ENCODE measurements at places on chromosomes 16 and 17.

- no peak for DNase-seq
Measured at GRCh38 chr17:36862116-36862920, 75.0 kb upstream of the LHX1 start.

GRCh38 chr16:59463776-59464175 is 729.7 kb upstream of the GOT2 start:
- no peak for DNase-seq

DNA sequence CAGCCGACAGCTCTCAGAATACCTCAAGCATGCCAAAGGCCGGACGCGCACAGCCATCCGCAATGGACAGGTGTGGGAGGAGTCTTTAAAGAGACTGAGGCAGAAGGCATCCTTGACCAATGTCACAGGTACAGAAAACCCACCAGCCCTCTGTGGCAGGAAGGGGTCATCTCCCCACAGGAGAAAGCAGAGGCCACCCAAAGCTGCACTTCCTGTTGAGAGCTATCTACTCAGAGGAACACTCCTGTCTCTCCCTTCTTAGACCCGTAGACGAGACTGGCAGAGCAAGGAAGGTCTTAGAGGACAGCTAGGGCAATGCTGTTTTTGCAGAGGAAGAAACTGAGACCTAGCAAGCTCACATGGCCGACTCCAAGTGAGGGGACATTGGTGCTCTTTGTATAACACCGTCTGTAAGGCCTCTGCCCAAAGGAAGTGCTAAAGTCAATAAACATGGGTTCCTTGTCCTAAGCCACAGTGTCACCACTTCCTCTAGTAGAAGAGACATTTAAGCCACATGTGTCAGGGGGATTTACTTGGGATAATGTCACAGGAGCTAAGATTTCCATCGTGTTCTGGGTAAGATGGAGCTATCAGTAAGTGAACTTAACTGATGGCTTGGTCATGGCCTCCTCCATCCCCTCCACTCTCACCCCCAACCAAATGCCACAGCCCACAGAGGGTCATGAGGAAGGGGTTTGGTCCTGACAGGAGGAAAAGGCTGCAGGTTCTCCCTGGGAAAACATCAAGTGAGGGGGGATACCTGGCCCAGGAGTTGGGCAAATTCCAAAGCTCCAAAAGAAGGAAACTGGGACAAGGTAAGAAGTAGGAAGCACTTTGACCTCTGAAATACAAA is 9.4 kb downstream of the LPO start:
- no peak for DNase-seq

GRCh38 chr17:980406-981291 is 1.1 kb upstream of the NXN start:
- no peak for DNase-seq

- DNase-seq: no peak
Measured at GRCh38 chr17:34146440-34147043, 108.5 kb upstream of the CCL2 start.

GRCh38 chr16:29675811-29676643 is 3.0 kb upstream of the QPRT start:
- no peak for DNase-seq

GRCh38 chr16:68590201-68590994 is 51.3 kb downstream of the ZFP90 start:
- DNase-seq: peak; percentile 13

DNA sequence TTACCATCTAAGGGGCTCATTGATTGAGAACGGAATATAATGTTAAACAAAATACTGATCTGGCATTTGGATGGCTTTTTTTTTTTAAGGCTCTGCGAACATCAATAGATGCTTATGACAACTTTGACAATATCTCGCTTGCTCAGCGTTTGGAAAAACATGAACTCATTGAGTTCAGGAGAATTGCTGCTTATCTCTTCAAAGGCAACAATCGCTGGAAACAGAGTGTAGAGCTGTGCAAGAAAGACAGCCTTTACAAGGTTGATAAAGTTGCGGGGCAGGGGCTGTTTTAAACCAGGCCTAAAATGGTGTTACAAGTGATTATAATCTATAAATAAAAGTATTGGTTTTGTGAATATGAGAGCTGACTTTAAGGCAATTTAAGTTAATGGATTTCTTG is 22.3 kb downstream of the PTRH2 start:
- DNase-seq: no peak

- DNase-seq: no peak
Measured at GRCh38 chr16:50581845-50582244, 33.6 kb downstream of the NKD1 start.

DNA sequence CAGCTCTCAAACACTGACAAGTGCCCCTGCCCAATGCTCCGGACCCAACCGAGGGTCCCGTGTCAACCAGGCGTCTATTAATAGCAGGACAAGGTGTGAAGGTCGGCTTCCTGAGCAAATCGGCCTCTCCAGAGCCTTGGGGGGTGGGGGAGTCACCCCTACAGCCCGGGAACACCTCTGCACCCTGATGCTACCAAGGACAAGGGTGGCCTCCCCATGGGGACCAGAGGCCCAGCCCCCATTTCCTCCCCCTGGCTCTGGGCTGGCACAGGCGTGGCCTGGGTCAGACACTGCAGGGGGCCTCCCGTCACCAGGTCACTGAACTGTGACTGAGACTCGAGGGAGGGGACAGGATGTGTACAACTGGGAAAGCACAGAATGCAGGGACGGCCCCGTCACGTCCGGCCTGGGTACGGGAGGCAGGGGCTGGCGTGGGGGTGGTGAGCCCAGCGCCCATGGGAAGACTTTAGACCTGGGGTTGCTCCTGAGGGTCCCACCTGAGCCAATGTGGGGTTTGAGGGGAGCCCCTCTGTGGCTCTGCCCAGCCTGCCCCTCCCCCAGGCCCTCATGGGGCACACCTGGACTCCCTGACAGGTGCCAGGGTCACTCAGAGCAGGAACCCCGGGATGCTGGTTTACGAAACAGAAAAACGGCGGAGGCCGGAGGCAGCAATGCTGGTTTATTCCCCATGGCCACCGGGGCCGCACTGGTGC is 579 bp upstream of the CYBA start:
- no peak for DNase-seq

DNA sequence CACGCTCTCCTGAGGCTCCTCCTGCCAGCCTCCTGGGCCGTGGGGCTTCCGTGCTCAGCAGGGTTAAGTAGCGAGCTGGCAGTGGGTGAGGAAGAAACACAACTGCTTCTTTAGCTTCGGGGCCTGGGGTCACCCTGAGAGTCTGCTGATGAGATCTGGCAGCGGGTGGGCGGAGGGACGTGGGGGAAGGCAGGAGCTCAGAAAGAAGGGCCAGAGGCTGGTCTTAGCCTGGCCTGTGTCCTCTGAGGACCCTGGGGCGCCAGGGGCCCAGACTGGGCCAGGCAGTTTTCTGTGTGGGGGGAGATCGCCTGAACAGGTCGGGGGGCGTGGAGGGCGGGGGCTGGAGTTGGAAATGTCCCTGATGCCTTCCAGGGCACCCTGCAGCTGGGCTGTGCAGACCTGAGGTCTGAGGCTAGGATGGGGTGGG is 97.8 kb upstream of the GSE1 start:
- no peak for DNase-seq

- DNase-seq: no peak
Measured at GRCh38 chr16:74868501-74868900, 93.9 kb upstream of the FA2H start.

GRCh38 chr16:78368121-78369102 is 269.0 kb downstream of the WWOX start:
- DNase-seq: no peak

DNA sequence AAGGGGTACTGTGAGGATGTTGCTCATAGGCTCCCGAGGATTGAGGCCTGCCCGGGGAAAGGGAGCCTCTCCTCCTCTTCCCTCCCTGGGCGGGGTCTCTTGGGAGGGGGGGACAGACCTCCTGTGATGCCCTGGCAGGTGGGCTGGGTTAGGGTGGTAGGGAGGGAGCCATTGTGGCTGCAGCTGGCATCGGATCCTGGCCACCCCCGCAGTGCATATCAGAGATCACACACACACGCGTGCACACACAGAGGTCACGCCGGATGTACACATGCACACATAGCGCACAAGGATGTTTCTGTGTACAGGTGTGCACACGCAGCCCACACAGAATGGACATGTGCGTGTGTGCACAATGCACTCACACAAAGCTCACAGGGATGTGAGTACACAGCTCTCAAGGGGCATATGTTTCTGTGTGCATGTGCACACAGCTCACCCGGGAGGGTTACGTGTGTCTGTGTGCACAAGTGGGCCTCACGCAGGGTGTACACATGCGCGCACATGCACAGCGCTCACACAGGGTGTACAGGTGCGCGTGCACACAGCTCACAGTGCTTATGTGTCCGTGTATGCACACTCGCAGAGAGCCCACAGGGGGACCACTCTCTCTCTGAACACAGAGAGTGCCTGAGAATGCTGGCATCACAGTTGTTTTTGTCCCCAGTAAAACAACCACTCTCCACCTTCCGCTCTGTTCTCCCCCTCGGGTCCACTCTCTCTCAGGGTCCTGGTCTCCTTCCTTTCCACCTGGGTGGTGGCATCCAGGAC is 2.4 kb downstream of the GJD3 start:
- no peak for DNase-seq

GRCh38 chr16:89050119-89050867 is 43.4 kb upstream of the ACSF3 start:
- no peak for DNase-seq

- DNase-seq: peak; percentile 20
Measured at GRCh38 chr17:43907998-43908721, 824 bp upstream of the MPP2 start.

DNA sequence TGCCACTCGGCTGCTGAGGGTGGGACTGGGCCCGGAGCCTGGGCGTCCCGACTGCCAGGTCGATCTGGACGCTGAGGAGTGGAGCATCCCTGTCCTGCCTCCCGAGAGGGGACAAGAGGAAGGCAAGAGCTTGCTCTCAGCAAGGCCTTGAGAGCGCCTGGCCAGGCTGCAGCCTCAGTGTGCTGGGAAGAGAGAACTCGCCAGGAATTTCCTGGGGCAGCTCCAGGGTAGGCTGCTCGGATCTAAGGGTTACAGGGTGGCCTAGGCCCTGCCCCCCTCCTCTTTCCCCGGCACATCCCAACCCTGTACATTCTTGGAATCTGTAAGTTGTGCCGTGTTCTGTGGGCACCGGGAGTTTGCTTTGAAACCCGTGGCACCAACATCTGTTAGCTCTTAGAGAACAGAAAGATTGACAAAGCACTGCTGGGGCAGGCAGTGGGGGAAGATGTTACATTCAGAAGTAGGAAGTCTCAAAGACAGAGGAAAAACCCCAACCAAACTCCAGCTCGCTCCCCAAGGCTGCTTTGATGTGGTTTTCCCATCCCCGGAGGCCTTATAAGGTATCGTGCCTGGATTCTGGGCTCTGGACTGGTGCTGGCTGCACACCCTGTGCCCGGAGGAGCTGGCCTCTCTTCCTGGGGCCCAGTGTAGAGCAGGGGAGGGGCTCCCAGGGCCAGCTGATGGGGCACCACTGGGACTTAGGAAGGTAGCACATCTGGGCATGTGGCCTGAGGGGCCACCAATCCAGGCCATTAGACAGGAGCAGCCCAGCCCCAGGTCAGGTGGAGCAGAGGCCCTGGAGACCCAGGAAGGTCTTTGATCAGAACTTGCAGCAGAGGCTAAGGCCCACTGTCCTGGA is 55.2 kb downstream of the NKD1 start:
- no peak for DNase-seq

- no peak for DNase-seq
Measured at GRCh38 chr17:784143-784542, 2.0 kb downstream of the MRM3 start.

- no peak for DNase-seq
Measured at GRCh38 chr16:12318661-12319427, 342.3 kb downstream of the SNX29 start.

- DNase-seq: no peak
Measured at GRCh38 chr17:61379457-61380216, 20.0 kb upstream of the TBX2 start.

- no peak for DNase-seq
Measured at GRCh38 chr17:81328978-81329926, 34.1 kb upstream of the SLC38A10 start.

GRCh38 chr17:82321947-82322466 is 4.6 kb upstream of the CD7 start:
- no peak for DNase-seq

- peak; percentile 52 for DNase-seq
Measured at GRCh38 chr16:55499951-55500529, 8.8 kb upstream of the LPCAT2 start.

GRCh38 chr16:1870365-1871082 is 1.4 kb downstream of the MEIOB start:
- DNase-seq: peak; percentile 12

GRCh38 chr16:31214708-31215286 is 878 bp downstream of the TRIM72 start:
- DNase-seq: no peak

DNA sequence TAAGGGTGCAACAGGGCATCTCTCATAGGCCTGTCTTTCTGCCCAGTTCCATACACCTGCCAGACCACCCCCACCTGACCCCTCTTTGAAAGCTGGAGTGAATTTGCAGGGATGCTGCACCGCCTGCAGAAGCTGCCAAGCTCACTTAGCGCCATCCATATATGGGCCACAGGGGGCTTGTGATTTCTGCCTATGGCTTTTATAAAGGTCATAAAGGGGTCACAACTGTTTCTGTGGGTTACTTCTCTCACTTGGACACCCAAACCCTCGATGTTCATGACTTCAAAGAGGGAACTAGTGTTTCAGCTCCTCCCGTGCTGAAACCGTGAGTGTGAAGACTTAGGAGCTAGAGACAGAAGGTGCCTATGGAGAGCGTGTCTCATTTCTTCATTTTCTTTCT is 23.9 kb upstream of the MEAK7 start:
- no peak for DNase-seq

- no peak for DNase-seq
Measured at GRCh38 chr16:84413244-84414004, 45.1 kb downstream of the ATP2C2 start.

All from smooth muscle cell of the brain vasculature (primary cell).